ENCODE measurements at places on chromosomes 2 and 18. TPM values are rescaled to one million over a fixed set of nuclear protein-coding genes. Genes with fewer than 3 reads are reported as not detected.

The ERBB4 gene
- total RNA-seq, result 0.17 TPM

The REG3A gene
- not detected for total RNA-seq

The PPP1R1C gene
- 0.50 TPM for total RNA-seq

The FASTKD2 gene
- total RNA-seq, result 37.8 TPM

The HOXD11 gene
- not detected for total RNA-seq

The PROKR1 gene
- total RNA-seq, result not detected

The TGOLN2 gene
- total RNA-seq, result 80.4 TPM

The CNDP1 gene
- total RNA-seq, result not detected

The ANTXR1 gene
- total RNA-seq, result 45.5 TPM

The SERPINB10 gene
- total RNA-seq, result not detected

The CNTNAP5 gene
- not detected for total RNA-seq

The DSG1 gene
- total RNA-seq, result not detected

The CFAP53 gene
- 0.99 TPM for total RNA-seq

The ALPP gene
- total RNA-seq, result not detected

The RAB6C gene
- not detected for total RNA-seq

The XIRP2 gene
- total RNA-seq, result 0.51 TPM

The STRN gene
- total RNA-seq, result 13.4 TPM

The FBXO15 gene
- total RNA-seq, result 0.83 TPM

The WDR33 gene
- total RNA-seq, result 20.8 TPM

Measured in fibroblast of lung (primary cell).